AG10803 (cell line): ENCODE measurements at places on chromosomes 1 and 21.

- peak; percentile 70 for DNase-seq
These were observed 18.6 kb upstream of the PRKAA2 start for GRCh38 chr1:56626546-56626945.

DNA sequence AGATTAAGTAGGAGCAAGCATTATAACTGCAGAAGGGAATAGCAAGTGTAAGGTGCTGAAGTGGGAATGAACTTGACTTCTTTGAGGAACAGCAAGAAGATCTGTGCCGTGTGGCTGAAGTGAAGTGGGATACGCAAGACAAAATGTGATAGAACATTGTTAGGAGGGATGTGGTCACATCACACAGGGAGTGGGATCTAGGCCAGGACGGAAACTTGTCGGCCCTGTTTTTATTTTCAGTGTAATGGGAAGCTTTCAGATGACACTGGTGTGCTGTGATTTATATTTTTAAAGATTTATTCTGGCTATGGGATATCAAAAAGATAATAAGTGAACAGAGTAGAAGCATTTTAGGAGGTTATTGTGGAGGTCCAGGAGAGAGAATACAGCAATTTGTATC lies 116.4 kb downstream of the PLA2G4A start:
- DNase-seq = no peak

DNA sequence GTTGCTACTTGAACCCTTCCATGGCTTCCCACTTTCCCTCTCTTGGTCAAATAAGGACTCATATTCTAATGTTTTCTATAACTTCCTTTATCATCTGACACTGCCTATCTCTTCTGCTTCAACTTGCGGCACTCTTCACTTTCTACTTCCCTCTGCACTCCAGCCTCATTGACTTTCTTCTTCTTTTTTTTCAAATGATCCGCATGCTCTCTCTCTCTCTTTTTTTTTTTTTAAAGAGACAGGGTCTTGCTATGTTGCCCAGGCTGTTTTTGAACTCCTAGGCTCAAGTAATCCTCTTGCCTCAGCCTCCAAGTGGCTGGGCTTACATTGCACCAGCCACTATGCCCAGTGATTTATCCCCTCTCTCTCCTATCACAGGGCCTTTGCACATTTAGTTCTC lies 7.3 kb upstream of the IL10 start:
- no peak for DNase-seq

DNA sequence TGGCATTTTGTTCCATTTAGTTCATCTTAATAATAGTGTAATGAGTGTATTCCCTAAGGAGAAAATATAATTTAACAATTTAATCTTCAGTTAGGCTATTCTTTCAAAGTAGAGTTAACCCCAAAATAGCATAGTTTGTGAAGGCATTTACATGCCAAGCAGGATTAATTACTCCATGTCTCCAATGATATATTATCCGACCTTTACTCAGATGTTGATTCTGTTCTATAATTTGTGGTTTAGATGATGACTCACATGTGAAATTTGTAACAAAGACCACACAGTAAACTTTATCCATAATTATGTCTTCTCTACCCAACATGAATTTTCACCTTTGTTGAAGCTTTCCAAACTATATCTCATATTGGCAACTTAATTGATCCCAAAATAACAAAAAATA lies 2065.2 kb downstream of the MRPL39 start:
- DNase-seq = no peak

DNA sequence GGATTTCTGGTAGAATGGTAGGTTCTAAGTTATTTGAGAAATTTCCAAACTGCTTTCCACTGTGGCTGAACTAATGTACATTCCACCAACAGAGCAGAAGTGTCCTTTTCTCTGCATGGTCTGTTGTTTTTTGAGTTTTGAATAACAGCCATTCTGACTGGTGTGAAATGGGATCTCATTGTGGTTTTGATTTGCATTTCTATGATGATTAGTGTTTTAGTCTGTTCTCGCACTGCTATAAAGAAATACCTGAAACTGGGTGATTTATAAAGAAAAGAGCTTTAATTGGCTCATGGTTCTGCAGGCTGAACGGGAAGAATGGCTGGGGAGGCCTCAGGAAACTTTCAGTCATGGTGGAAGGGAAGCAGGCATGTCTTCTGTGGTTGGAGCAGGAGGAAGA lies 80.3 kb downstream of the SDCCAG8 start:
- no peak for DNase-seq

DNA sequence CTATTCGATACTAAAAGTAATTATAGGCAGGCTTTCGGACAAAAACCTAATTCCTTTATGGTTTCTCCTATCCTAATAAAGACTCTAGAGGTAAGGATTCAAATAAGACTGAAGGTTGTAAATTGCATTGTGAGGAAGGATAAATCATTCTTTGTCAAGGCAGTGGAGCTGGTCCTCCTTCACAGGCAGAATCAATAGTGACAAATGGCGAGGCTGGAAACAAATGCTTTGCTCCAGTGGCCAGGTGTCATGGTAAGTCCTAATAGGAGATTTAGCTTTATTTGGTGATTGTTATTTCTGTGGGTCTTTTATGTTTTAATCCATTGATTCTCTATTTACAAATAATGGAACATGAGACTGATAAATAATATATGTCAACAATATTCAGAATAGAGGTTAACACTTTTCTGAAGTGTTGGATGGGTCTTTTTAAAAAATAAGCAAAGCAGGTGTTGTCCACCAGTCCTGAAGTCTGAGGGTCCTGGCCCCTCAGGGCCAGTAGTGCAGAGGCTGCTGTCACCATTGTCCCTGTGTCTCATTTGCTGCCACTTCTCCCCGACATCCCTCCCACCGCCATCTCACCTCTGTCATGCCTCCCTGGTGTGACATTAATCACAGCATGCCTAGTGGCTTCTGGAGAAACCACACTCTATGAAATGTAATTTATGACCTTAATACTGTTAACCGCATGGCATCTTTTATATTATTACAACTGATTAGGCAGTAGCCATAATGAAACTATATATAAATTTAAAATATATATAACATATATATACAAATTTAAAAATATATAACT lies 120.9 kb upstream of the MAGI3 start:
- no peak for DNase-seq

DNA sequence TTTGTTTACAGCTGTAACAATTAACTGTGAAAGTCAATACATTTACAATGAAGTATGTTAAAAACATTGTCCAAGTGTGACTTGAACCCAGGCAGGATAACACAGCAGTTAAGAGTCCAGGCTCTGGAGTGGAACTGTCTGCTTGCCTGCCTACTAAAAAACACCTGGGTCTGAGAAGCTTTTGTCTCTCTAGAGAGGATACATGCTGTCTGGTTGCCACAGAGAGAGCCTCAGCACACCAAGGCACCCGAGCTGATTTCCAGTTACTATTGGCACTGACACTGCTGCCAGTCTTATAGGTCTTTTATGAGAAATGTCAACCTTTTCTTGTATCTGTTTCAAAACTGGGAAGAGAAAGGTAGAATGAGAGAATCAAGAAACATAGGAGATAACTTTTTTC lies 20.2 kb upstream of the RALGPS2 start:
- no peak for DNase-seq

DNA sequence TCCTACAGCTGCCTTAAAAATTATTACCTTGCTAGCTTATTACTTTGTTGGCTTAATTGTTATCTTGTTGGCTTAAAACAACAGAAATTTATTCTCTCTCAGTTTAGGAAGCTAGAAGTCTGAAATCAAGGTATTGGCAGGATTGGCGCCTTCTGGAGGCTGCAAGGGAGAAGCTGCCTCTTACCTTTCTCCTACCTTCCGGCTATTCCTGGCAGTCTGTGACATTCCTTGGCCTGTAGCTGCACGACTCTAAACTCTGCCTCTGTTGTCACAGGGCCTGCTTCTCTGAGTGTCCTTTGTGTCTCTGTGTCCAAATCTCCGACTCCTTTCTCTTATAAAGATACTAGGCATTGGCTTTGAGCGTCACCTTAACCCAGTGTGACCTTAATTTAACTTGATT lies 579.9 kb upstream of the B3GALT2 start:
- no peak for DNase-seq

GRCh38 chr1:108747171-108747850 lies 837 bp downstream of the STXBP3 start:
- DNase-seq = peak; percentile 87

GRCh38 chr1:233945573-233945972 lies 41.1 kb downstream of the SLC35F3 start:
- no peak for DNase-seq

DNA sequence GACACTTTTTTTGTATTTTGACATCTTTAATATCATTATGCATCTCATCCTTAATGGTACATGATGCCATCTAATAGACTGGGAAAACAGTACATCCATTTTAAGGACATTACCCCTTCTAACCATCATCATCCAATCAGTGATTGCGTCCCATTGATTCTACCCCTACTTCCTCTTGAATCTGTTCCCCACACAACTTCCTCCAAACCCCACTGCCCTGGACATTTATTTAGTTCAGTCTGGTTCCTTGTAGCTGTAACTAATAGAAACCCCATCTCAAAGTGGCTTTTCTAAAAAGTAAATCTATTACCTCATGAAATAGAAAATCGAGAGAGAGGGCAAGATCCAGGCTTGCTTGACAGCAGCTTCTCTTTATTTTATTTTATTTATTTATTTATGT lies 2.1 kb upstream of the ITLN1 start:
- DNase-seq = no peak

DNA sequence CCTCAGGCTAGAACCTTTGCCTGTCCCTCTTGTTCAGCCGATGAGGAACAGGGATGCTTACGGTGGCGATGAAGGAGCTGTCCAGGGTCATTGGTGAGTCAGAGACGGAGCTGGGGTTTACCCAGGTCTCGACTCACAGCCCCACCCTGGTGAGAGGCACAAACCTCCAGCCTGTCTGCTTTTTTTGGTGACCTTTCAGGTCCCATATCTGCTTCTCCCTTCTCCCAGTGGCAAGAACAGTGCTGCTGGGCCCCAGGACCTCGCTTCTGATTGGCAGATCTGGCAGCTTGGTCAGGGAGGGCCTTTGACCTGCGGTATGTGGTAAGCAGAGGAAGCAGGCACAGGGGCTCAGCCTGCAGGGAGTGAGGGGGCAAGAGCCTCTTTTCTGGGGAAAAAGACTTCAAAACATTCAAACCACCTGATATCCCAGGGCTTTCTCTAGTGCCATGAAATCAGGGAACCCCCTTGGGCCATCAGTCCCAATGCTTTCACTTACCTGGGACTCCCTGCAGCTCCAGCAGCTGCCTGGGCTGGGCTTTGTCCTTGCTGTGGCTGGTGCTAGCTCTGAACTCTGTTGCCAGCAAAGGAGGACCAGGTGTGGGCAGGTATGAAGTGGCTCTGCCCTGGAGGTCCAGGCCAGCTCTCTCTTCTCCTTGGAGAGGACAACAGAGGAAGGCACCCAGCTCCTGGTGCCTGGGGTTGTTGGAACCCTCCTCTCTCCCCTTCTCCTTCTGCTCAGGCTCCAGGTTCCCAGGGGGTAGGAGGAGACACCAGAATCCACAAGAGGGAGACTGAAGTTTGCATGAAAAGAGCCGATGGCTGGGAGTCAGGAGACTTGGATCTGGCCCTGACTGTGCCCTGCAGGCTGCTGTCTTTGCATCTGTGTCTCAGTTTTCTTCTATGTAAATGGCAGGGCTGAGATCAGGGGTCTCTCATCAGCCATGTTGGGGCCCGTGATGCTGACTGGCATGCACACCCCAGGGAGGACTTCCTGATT lies 41.4 kb downstream of the TRIM62 start:
- DNase-seq = no peak

GRCh38 chr1:161188381-161188780 lies 10.5 kb downstream of the ADAMTS4 start:
- DNase-seq = no peak

GRCh38 chr1:94772230-94772641 lies 47.9 kb upstream of the SLC44A3 start:
- DNase-seq = no peak

DNA sequence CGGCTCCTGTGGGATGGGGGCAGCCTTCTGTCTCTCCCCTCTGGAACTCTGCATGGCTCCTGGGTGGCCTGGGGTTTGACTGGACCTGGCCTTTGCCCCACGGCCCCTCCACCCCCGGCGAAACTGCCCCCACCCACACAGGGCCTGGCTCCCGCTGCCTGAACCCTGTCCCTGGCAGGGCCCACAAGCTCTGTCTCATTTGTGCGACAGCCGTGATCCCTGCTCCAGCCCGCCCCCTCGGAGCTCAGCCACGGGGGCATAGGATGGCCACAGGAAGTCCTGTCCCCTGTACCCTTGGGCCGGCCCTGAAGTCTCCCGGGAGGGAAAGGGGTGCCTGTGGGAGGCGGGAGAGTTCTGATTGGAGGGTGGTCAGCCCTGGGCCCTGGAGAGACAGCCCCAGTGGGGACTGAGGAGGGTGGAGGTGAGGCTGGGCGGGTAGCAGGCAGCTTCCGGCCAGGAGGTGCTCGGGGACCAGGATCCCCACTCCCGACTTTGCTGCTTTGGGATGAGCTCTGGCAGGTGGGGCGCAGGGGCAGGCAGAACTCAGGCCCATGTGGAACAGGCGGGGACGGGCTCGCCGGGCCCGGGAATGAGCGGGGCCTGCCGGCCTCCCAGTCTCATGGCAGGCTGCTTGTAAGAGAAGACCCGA lies 45.1 kb downstream of the SLX9 start:
- no peak for DNase-seq

GRCh38 chr1:168271636-168272035 lies 9.0 kb upstream of the TBX19 start:
- no peak for DNase-seq

GRCh38 chr1:199862047-199862446 lies 165.5 kb upstream of the NR5A2 start:
- DNase-seq = no peak

DNA sequence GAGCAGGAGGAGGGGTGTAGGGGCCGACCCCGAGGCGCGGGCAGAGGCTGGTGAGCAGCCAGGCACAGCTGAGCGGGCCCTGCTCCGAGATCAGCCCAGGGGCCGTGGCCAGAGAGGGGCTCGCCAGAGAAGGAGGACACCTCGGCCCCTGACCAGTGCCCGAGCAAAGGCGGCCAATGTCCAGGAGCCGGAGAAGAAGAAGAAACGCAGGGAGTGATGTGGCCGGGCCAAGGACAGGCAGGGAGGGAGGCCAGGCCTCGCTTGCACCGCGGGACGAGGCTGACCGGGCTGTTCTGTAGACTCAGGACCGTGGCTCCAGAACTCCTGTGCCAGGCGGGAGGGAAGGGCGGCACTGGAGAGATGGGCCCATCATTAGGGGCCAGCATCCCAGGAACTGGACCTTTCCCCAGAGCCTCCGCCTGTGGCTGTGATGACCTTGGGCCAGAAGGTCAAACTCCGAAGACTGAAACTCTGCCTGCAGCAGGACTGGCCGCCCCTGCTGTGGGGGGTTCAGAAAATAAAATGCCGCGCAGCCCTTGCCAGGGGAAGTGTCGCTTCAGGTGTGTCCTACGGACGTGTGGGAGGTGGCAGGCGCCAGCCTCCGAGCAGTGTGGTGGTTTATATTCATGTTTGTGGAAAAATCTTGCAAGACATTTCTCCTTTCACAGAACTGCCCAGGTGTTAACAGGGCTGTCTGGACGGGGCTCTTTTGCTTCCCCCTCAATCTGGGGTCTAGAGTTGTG lies 14.4 kb downstream of the RRP1 start:
- no peak for DNase-seq

GRCh38 chr1:24286246-24287010 lies 32.7 kb upstream of the GRHL3 start:
- no peak for DNase-seq

GRCh38 chr1:30778154-30778978 lies 20.8 kb upstream of the LAPTM5 start:
- peak; percentile 57 for DNase-seq
